Posterior vena cava (tissue), 2 donors: ENCODE measurements at places on chromosomes 13 and 19. TPM values are rescaled to one million over a fixed set of nuclear protein-coding genes. Genes with fewer than 3 reads are reported as not detected.
A peak's percentile ranks its signal among the peaks of the same experiment; 100 is the strongest.

DNA sequence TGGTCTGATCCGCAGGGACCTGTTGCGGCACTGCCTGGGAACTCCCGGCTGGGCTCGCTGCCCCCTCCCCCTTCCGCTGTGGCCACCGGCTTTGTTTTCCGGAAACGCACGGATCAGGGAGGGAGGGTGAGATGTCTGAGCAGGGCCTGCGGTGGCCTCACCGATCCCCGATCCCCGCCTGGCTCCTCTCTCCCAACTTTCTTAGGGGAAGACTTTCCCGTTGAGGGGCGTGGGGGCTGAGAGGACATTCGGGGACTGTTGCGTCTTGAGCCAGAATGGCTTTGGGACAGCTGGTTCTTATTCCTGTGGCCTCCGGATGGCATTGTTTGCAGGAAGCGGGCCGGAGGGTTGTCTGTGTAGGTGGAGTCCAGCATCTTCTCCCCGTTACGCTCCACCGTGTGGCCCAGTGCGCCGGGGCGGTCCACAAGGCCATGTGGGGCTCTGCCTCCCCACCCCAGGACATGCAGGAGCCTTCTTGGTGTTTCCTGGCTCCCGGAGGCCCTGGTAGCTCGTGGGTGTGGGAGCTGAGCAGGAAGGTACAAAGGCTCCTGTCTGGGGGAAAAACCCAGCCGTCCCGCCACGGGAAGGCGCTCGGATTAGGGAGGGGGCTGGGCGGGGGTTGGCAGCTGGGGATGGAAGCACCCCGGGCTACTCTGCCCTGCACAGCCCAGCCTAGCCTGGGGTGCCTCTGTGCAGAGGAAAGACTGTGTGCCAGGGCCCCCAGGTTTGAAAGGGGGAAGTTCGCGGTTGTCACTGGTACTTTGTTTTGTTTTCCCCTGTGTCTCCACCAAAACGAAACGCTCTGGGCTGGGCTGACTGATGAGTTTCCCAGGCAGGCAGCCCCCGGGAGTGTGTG is 1.3 kb downstream of the CSNK1G2 start:
- peak; percentile 91 for DNase-seq

DNA sequence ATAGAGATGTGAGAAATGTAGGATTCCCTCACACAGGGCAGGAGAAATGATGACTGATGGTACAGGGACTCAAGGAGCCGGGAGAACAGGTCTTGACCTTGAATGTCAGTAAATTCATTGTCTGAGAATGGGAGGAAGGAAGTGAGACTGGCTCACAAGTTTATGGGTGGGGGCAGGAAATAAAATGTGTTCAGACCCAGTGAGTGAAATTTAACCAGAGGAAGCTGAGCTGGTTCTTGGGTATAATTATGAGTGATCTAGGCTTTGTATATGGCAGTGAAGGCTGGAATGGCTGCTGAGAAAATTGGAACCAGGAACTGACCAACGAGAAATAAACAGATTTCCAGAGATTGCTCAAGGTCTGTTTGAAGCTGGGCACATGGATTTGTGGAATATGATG is 6.3 kb upstream of the IGSF23 start:
- no peak for DNase-seq

GRCh38 chr13:98366010-98366409 is 188.9 kb upstream of the RNF113B start:
- no peak for DNase-seq

RASAL3 gene
- total RNA-seq = 3.7 TPM

DPF1 gene
- 0.65 TPM for total RNA-seq

- no peak for DNase-seq
These were observed 168.0 kb upstream of the OBI1 start for GRCh38 chr13:78826936-78827335.

- no peak for DNase-seq
These were observed 234.9 kb downstream of the TUBA3C start for GRCh38 chr13:18946738-18947137.

GRCh38 chr13:106799781-106800335 is 231.9 kb upstream of the ARGLU1 start:
- DNase-seq = no peak

GRCh38 chr19:55703790-55704215 is 28.8 kb downstream of the EPN1 start:
- DNase-seq = peak; percentile 80

ANKLE1 gene
- total RNA-seq = 0.19 TPM

DNA sequence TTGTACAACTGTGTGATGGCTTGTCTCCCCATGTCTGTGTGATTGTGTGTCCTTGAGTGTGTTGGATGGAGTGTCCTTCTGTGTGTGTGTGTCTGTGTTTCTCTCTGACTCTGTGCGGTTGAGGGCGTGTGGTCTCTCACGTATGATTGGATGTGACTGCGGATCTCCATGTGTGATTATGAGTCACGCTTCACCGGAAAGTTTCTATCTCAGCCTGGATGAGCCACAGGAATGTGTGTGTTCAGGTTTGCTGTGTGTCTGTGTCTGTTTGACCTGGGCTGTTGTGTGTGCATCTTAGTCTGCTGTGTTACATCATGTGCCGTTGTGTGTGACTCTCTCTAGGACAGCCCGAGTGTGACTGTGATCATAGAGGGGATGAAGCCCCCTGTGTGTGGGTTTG is 15.5 kb upstream of the ZNF835 start:
- DNase-seq = no peak

- DNase-seq = no peak
These were observed 26.2 kb downstream of the CELF5 start for GRCh38 chr19:3250675-3251074.

SCAF1 gene
- total RNA-seq = 43.5 TPM

DNA sequence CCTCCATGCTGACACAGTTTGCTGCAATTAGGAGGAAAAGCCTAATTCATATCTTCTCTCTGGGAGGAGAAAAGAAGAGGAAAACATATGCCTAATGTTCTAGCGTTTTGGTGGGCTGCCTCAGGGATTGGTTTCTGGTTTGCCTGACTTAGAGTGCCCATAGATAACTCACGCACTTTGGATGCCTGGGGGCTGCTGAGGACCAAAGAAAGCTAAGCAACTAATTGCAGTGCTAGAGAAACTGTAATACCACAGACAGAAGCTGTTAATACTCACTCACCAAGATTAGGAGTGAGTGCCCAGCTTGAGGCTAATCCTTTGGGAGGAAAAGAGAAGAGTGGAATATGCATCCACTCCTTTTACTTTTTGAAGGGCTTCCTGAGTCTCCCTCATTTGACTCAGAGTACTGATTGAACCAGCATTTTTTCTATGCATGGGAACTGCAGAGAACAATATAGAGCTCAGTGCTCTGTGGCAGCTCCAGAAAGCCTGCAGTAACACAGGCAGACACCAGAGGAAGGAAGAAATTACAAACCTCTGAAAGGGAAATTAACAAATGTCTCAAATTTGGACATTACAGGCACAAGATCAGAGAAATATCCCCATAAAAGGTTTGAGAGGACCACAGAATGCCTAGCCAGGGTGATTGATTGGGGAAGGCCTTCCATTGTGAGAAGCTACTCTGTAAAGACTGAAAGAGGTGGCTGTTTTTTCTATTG is 666.4 kb downstream of the OLFM4 start:
- no peak for DNase-seq

IGFL2 gene
- not detected for total RNA-seq

RASA3 gene
- total RNA-seq = 28.8 TPM

GRCh38 chr13:57969951-57970350 is 338.4 kb downstream of the PCDH17 start:
- no peak for DNase-seq

DNA sequence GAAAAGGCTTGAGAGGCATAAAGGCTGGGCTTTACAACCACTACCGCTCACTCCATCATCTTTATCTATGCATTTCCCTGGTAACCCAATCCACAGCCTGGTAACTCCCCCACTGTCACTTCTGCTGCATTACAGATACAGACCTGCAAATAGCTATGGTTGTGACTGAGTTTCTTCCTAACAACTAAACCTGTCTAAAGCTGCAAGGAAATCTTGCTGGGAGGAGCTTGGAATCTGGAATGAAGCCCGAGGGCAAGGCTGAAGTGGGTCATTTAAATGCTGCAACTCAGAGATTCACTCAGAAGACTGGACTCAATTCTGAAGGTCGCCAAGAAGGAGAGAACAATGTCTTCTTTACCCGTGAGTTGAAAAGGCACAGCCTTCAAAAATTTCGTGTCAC is at the start of gene LGALS13:
Gene LGALS13, plus strand, starts transcription at position 301 of the 400 bp plus-strand sequence. Its CDS starts 45 bp downstream, at position 346.
- DNase-seq = no peak

GRCh38 chr19:30651066-30651465 is 278.9 kb downstream of the ZNF536 start:
- no peak for DNase-seq

- DNase-seq = no peak
These were observed 1.4 kb downstream of the DCUN1D2 start for GRCh38 chr13:113489171-113489548.

SWSAP1 gene
- 1.8 TPM for total RNA-seq

DNA sequence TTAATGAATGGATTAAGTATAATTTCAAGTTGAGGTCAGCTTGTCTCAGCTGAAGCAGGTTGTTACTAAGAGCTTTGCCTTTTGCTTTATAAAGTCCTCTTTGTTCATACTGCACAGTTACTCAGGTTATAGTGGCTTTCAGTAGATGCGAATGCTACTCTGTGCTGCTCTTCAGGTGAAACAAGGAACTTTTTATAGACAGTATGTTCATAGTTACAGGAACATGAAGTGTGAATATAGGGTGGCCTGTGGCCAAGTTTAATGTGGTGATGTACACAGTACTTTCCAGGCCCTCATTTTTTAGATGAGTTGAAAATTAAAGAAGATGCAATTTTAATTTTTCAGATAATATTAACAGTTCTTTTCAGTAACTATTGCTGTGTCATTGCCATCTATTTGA is 20.8 kb downstream of the SUGT1 start:
- DNase-seq = no peak
